GM23248 (cell line): ENCODE measurements at places on chromosomes 13 and 19. TPM values are rescaled to one million over a fixed set of nuclear protein-coding genes. Genes with fewer than 3 reads are reported as not detected.
A peak's percentile ranks its signal among the peaks of the same experiment; 100 is the strongest.

The MCF2L gene
- total RNA-seq, result not detected in 2 replicates

The TMEM255B gene
- 7.7 TPM in 1 of 2 replicates, not detected in the other for total RNA-seq

The SELENOV gene
- not detected in 2 replicates for total RNA-seq

The TJP3 gene
- total RNA-seq, result not detected in 2 replicates

The MAG gene
- total RNA-seq, result not detected in 2 replicates

The CDADC1 gene
- total RNA-seq, result 1.8 and 8.7 TPM in 2 replicates

The SMIM44 gene
- total RNA-seq, result not detected in 2 replicates

The CLEC17A gene
- total RNA-seq, result not detected in 2 replicates

The TPTE2 gene
- total RNA-seq, result not detected in 2 replicates

The F10 gene
- total RNA-seq, result 7.8 and 10.2 TPM in 2 replicates

The LILRA1 gene
- total RNA-seq, result not detected in 2 replicates

The GTF3A gene
- 59.9 and 86.2 TPM in 2 replicates for total RNA-seq

The TMEM59L gene
- total RNA-seq, result 0.13 and 0.97 TPM in 2 replicates

- no peak overlapping the region for H3K4me3 ChIP-seq
- no peaks in the 10 kb centered on the region for H3K4me1 ChIP-seq
- no peak overlapping the region for H3K27ac ChIP-seq
- no peak for DNase-seq
- no peaks in the 10 kb centered on the region for H3K27me3 ChIP-seq
These were observed 20.7 kb upstream of the XPO4 start for GRCh38 chr13:20923272-20923671.

DNA sequence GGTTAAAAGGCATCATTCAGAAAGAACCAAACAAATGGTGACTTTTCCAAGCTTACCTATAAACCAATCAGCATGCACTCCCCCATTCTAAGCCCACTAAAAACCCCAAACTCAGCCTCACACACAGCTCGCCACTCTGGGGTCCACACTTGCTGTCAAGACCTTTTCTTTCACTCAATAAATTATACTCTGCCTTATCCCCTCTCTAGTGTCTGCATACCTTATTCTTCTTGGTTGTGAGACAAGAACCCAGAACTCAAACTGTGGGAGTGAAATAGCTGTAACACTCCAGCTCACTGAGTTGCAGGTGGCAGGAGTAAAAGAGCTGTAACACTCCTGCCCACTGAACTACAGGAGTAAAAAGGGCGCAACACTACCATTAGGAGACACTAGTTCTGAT is 559.0 kb downstream of the TBC1D4 start:
- H3K27ac ChIP-seq, result no peak overlapping the region
- no peak overlapping the region for H3K4me3 ChIP-seq
- no peaks in the 10 kb centered on the region for H3K36me3 ChIP-seq
- DNase-seq, result no peak
- no peaks in the 10 kb centered on the region for H3K4me1 ChIP-seq

- no peaks in the 10 kb centered on the region for H3K36me3 ChIP-seq
- no peaks in the 10 kb centered on the region for H3K27me3 ChIP-seq
- DNase-seq, result no peak
- peaks cover 31% of the 10 kb centered on the region for H3K4me1 ChIP-seq
These were observed 248.3 kb downstream of the DLEU7 start for GRCh38 chr13:50595196-50595595.

DNA sequence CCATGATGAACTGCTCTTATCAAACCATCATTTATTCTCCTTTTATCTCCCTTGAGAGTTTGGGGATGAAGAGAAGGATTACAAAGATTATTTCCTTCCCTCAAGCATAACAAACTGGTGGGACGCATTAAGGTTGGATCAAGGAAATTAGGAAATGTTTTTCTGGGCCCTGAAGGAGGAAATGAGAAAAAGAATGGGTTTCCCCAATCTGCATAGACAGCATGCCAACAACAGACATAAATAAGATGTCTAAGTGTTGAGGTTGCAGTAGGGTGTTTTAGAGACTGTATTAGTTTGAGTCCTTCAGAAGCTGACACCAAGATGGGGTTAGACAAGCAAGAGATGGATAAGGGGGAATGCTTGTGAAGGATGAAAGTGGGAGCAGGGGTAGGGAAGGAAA is 7.3 kb downstream of the EPSTI1 start:
- H3K27me3 ChIP-seq, result no peaks in the 10 kb centered on the region
- H3K27ac ChIP-seq, result no peak overlapping the region
- peaks cover 25% of the 10 kb centered on the region for H3K4me1 ChIP-seq
- no peaks in the 10 kb centered on the region for H3K36me3 ChIP-seq
- no peak overlapping the region for H3K4me3 ChIP-seq
- no peak for DNase-seq

DNA sequence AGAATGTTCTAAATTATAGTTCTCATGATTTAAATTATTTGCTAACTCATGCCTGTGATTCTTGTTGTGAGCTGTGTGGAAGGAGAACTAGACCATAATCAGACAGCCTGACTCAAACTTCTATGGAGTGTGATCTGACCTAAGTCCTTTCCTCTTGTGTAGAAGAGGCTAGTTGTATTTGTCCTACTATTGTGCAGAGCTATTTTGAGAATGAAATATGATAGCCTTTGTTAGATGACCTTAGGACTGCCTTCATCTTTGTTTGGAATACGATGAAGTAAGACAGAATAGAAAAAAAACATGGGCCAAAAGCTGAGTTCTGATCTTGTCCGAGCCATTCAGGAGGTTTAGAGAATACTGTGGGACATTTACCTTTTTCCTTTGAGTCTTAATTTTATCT is 119.4 kb downstream of the STOML3 start:
- H3K4me1 ChIP-seq, result no peaks in the 10 kb centered on the region
- no peaks in the 10 kb centered on the region for H3K36me3 ChIP-seq
- no peak overlapping the region for H3K27ac ChIP-seq
- H3K27me3 ChIP-seq, result peaks cover 40% of the 10 kb centered on the region
- no peak overlapping the region for H3K4me3 ChIP-seq

DNA sequence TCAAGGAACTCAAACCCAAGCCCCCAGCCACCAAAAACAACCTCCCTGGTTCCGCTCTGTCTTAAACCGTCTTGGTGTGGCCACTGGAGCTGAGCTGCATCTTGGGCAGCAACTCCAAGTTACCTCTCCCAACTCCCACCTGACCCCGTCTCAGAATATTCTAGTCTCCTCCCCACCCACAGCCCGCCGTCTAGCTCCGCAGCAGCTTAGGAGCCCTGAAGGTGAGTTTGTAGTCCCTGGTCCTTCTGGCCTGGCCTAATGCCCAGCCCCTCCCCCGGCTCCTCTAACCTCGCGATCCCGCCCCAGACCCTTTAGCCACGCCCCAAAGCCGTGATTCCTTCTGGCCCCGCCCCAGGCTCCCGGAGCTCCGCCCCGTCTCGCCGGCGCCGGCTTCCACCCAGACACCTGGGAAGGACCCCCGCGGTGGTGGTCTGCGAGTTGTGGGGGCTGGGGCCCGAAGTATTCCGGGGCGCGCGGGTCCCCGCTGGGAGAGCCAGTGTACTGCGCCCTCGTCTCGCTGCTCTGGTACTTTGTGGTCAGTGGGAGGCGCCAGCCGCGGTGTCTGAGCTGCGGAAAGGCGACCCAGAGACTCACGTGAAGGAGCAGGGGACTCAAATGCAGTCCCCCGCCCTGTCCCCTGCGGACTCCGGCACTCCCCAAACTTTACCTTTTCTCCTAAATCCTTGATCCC is 2.5 kb upstream of the LHB start:
- no peak overlapping the region for H3K27ac ChIP-seq
- DNase-seq, result peak; percentile 77
- H3K36me3 ChIP-seq, result no peaks in the 10 kb centered on the region
- H3K4me1 ChIP-seq, result peaks cover 9% of the 10 kb centered on the region

DNA sequence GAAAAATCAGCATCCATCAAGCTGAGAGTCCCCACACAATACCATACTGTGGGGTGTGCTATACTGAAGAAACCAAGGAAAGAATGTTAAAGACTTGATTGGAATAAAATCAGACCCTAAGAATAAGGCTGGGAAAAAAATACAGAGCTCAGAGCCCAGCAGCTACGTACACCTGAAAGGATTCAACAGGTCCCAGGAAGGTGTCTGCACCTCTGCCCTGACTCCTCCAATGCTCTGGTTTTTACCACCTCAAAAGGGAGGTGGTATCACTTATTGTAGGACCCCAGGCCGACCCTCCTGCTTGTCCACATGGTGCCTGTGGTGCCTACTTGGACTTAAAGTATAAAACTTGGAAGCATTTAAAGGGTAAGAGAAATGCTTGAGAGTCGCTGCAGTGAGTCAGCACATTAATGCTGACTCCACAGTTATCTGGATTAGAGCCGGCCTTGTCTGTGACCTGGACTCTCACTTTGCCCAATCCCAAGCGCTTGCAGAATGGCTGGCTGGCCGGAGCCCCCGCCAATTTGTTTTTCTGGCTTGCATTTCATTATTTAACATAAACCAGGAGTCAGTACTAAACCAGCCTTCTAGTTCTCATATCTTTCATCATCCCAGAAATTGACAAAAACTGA is 110.1 kb downstream of the FGF14 start:
- H3K4me3 ChIP-seq, result no peak overlapping the region
- peaks cover 15% of the 10 kb centered on the region for H3K4me1 ChIP-seq
- H3K36me3 ChIP-seq, result no peaks in the 10 kb centered on the region
- H3K27ac ChIP-seq, result no peak overlapping the region

GRCh38 chr13:81568824-81569223 is 1227.9 kb upstream of the SPRY2 start:
- no peak overlapping the region for H3K27ac ChIP-seq
- no peaks in the 10 kb centered on the region for H3K27me3 ChIP-seq
- H3K36me3 ChIP-seq, result no peaks in the 10 kb centered on the region
- H3K4me1 ChIP-seq, result no peaks in the 10 kb centered on the region

DNA sequence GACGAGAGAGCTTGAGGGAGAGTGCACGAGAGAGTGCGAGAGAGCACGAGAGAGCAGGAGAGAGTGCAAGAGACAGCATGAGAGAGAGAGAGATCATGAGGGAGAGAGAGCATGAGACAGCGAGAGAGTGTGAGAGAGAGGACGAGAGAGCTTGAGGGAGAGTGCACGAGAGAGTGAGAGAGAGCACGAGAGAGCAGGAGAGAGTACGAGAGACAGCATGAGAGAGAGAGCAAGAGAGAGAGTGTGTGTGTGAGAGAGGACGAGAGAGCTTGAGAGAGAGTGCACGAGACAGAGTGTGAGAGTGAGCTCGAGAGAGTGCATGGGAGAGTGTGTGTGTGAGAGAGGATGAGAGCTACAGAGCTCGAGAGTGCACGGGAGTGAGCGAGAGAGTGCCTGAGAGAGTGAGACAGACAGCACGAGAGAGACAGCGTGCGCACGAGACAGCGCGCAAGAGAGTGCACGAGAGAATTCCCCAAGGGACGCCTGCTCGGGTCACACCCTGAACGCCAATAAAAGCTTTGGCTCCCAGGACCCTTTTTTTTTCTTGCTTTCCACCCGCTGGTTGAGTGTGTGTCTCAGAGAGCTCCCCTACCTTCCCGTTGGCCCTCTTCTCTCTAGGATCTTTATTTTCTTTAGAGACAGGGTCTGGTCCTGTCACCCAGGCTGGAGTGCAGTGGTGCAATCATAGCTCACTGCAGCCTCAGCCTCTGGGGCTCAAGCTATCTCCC is 3.7 kb downstream of the CD70 start:
- no peaks in the 10 kb centered on the region for H3K36me3 ChIP-seq
- peaks cover 56% of the 10 kb centered on the region for H3K27me3 ChIP-seq
- peak overlapping the region; percentile 43 for H3K4me3 ChIP-seq
- peak; percentile 64 for DNase-seq
- 0 out of 2 replicates have a peak, but pooled peaks cover 4% of the 10 kb centered on the region for H3K4me1 ChIP-seq
- no peak overlapping the region for H3K27ac ChIP-seq

DNA sequence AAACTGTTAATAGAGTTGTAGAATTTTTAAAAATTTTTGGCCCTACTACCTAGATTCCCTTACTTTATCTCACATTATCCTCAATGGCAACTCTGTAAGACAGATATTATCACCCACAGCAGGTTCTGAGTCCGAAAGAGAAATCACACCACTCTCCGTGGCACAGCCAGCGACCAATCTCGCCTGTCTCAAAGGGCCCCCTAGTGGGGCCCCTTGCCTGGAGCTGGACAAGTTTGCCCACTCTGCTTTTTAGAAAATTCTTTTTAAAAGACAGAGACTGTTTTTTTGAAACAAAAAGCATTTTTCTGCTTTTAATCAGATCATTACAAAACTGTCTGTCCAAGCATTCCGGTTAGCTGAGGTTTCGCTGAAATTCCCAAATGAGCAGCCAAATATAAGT is 21.7 kb downstream of the PHF11 start:
- H3K4me3 ChIP-seq, result no peak overlapping the region
- no peaks in the 10 kb centered on the region for H3K27me3 ChIP-seq
- no peaks in the 10 kb centered on the region for H3K4me1 ChIP-seq
- no peak for DNase-seq
- H3K36me3 ChIP-seq, result peaks cover 10% of the 10 kb centered on the region; the same call in 1 of the 2 replicates

DNA sequence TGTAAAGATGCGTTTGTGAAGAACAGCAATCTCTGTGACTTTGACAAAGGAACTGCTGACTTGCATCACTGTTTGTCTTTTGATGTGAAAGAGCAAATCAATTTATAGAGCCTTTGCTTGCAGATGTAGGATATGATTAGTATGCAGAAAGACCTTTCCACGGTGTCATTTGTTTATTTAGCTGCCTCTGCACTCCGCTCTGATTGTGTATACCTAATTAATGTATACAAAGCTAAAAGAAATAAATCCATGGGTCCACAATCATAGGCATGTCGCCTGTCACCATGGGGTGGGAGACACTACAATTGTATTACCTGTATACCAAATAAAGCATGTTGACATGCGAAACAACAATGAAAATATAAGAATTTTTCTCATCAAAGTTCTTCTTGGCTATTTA is 410.7 kb downstream of the MZT1 start:
- no peak overlapping the region for H3K27ac ChIP-seq
- DNase-seq, result no peak
- H3K27me3 ChIP-seq, result no peaks in the 10 kb centered on the region
- no peaks in the 10 kb centered on the region for H3K4me1 ChIP-seq
- H3K36me3 ChIP-seq, result no peaks in the 10 kb centered on the region

- H3K27me3 ChIP-seq, result no peaks in the 10 kb centered on the region
- DNase-seq, result no peak
- H3K4me3 ChIP-seq, result no peak overlapping the region
- no peaks in the 10 kb centered on the region for H3K4me1 ChIP-seq
These were observed 43.3 kb downstream of the ZNF93 start for GRCh38 chr19:19943848-19944582.
